Astrocyte of the spinal cord (primary cell): ENCODE measurements at places on chromosomes 1 and 21.

GRCh38 chr1:84476225-84476624 is 2.8 kb upstream of the RPF1 start:
- DNase-seq = no peak

DNA sequence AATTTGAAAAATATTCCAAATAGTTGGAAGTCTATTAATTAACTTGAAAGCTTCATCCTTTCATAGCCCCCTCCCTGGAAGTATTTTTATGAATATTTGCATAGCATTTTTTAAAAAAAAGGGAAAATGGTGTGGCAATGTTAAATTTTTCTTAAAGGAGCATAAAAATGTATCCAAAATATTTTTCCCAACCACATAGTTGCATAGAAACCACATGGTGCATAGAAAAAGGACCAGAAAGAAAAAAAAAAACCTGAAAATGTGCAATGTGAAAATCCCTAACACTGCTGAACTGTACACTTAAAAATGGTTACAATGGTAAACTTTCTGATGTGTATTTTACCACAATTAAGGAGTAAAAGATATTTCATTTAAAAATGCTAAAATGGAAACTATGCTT is 8.0 kb downstream of the C1orf167 start:
- DNase-seq = no peak

GRCh38 chr1:186283374-186283773 is 91.7 kb downstream of the TPR start:
- no peak for DNase-seq

DNA sequence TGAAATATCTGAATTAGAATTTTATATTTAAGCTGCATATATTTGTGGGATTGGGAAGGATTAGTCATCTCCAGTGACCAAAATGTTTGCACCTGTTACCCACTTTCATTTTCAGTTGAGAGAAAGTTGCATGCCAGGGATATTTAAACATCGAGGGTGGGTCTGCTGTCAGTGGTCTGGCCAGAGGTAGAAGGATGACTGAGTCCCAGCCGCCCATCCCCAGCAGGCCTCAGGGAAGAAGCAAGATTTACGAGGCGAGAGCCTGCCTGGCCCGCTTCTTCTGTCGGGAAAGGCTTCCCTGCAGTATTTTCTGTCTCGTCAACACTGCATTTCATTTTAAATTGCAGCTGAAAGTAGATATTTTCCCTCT is 1.4 kb upstream of the MAN1C1 start:
- DNase-seq = no peak

DNA sequence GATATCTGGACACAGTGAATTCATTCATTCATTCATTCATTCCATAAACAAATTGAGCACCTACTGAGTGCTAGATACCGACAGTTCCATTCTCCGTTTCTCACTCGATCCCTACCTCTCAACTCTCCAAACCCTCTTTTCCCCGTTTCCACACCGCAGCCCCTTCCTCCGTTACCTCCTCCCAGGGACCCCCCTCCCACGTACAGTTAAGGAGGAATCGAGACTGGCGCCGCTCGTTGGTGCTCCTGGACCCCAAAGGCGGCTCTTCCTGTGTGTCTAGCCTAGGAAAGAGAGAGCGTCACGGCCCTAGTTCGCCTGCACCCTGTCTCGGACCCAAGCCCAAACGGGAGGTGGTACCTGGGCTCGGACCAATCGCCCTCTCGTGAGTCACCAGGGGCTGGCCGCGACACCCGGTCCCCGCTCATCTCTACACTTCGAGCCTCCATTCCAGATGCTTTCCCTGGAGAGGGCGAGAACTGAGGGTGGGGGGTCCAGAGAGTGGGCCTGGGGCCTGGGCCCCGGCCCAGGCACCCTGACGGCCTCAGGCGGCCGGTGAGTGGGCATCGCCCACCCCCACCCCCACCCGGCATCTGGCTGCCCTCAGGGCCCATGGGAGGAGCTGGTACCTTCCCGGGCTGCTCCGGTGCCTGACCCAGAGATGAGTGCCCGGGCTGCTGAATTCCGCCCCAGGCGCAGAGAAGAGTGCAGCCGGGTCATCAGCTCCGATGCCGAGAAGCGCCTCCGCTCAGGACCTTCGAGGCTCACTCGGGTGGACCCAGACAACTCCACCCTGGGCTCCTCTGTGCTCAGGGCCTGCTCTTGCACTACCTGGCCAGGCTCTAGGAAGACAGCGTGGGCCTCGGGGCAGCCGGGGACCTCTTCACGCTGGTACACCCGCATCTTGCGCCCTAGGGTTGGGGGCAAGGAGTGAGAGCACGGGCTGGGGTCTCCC is 4.9 kb downstream of the ARHGEF19 start:
- DNase-seq = no peak

DNA sequence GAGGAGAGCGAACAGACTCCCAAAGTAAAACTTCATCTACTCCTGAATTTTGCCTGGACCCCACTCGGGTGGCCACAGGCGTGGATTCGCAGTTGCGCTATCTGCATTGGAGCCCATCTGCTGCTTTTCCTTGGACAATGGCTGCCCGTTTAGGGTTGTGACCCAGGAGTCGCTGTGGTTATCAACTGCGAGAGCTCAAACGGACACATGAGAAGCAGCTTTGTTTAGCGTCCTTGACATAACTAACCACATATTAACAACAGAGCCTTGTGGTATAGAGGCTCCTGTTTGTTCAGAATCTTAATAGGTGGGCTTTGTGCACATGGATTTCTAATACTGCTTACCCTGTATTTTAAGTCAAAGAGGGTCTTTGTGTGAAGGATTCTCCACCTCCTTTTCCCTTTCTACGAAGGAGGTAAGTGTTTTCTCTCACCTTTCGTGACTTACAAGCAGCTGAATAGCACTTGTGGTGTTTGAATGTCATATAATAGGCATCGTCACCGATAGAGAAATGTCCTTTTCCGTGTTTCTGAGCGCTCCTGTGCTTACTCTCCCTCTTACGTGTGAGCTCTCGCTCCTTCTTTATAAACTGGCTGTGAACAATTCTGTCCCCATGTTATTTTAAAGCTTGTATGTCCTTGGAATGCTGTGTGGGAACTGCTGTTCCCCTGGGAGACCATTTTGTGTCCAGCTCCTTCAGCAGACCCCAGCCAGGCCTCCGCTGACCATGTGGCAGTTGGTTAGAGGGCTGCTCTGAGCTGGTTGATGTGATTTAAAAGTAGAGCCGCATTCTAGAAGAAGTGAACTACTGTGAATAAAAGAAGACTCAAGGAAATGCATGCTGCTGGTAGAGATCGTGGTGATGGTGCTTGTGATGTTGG is 441.4 kb downstream of the RPS6KC1 start:
- no peak for DNase-seq
